ENCODE measurements at places on chromosomes 11 and 22. TPM values are rescaled to one million over a fixed set of nuclear protein-coding genes. Genes with fewer than 3 reads are reported as not detected.

The MLC1 gene
- not detected for total RNA-seq

The DDI1 gene
- not detected for total RNA-seq

The TRIM6 gene
- 13.3 TPM for total RNA-seq

The MFRP gene
- not detected for total RNA-seq

The TLCD5 gene
- total RNA-seq: 7.9 TPM

The MRGPRX4 gene
- not detected for total RNA-seq

The ABTB2 gene
- 24.5 TPM for total RNA-seq

The SYT7 gene
- total RNA-seq: 1.2 TPM

The TMPRSS6 gene
- total RNA-seq: not detected

The SART1 gene
- total RNA-seq: 55.7 TPM

The DAGLA gene
- total RNA-seq: 5.9 TPM

The MRGPRE gene
- total RNA-seq: 0.10 TPM

The SLC29A2 gene
- total RNA-seq: 4.7 TPM

The SSH3 gene
- 23.4 TPM for total RNA-seq

The APLNR gene
- total RNA-seq: 0.12 TPM

The TRPM5 gene
- not detected for total RNA-seq

The OR10A2 gene
- total RNA-seq: not detected

The SLC5A1 gene
- not detected for total RNA-seq

The PTPRJ gene
- total RNA-seq: 53.9 TPM

The CSTF3 gene
- total RNA-seq: 28.1 TPM
